ENCODE measurements at places on chromosomes 12 and 14. TPM values are rescaled to one million over a fixed set of nuclear protein-coding genes. Genes with fewer than 3 reads are reported as not detected.

The SOX5 gene
- total RNA-seq = 18.0 TPM

The ADIPOR2 gene
- total RNA-seq = 59.3 TPM

- no peak overlapping the region for H3K4me3 ChIP-seq
- no peak for DNase-seq
- H3K4me1 ChIP-seq = no peaks in the 10 kb centered on the region
Measured at GRCh38 chr12:75684678-75685616, 173.5 kb upstream of the KRR1 start.

DNA sequence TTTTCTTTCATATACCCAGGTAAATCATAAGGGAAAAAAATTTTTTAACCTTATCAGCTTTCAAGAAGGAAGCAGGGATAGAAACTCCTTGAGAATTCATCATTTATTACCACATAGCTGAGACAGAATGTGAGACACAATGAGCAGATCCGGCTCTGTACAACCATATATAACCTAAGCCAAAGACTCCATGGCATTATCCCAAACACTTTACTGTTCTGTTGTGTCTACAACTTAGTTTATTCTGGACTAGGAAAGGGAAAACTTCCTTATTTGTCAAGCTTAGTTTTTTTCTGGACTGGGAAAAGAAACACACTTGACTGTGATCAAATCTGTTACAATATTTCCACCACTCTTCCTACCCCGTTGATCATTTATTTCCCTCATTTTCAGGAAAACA, 38.3 kb upstream of the CATSPERB start:
- H3K36me3 ChIP-seq = no peaks in the 10 kb centered on the region
- H3K4me1 ChIP-seq = no peaks in the 10 kb centered on the region
- H3K4me3 ChIP-seq = no peak overlapping the region
- no peaks in the 10 kb centered on the region for H3K27me3 ChIP-seq
- DNase-seq = no peak

DNA sequence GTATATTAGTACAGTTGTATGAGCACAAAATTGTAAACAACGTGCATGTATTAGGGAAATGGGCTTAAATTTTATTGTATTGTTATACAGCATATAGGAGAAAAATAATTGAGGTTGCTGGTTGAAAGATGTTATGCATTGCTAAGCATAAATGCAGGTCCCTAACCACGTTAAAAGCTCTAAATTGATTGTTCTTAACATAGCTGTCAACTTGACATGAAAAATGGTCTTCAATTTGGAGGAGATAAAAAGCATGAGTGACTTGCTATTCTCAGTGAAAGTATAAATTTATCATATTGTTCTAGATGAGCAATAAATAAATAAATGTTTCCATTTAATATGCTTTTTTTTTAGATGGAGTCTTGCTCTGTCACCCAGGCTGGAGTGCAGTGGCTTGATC, 506.6 kb upstream of the ATXN7L3B start:
- H3K36me3 ChIP-seq = no peaks in the 10 kb centered on the region
- no peaks in the 10 kb centered on the region for H3K4me1 ChIP-seq
- no peak overlapping the region for H3K27ac ChIP-seq
